Stimulated activated naive CD8-positive, alpha-beta T cell treated with anti-CD3 and anti-CD28 coated beads, Interleukin-15, amount 100 ng/mL, for 72 hours (primary cell): ENCODE measurements at places on chromosomes 3 and 15.

- no peak for DNase-seq
Measured at GRCh38 chr3:137191133-137191923, 233.5 kb downstream of the IL20RB start.

- no peak for DNase-seq
Measured at GRCh38 chr3:8835385-8835784, 66.0 kb upstream of the OXTR start.

GRCh38 chr3:66423791-66424190, 77.0 kb downstream of the LRIG1 start:
- DNase-seq: no peak

- no peak for DNase-seq
Measured at GRCh38 chr3:114624047-114624445, 330.2 kb downstream of the TIGIT start.

GRCh38 chr3:55596212-55596611, 109.1 kb upstream of the WNT5A start:
- no peak for DNase-seq

DNA sequence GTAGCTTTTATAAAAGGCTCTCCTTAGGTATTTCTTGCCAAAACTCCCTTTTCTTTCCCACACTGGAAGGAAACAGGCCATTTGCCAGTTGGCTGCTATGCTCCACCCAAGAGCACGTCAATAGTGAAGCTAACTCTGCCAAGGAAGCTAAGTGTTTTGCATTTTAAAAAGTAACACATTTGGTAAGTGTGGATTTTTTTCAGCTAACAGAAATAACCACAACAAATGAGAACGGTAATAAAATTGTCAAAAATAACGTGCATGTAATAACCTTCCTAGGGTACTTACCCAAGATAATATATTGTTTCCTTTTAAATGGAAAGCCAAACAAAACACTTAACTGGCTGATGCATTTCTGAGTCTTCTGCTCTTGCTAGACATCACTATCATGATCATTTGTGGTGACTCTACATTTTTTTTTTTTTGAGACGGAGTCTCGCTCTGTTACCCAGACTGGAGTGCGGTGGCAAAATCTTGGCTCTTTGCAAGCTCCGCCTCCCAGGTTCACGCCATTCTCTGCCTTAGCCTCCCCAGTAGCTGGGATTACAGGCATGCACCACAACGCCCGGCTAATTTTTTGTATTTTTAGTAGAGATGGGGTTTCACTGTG, 4.6 kb downstream of the DPP8 start:
- no peak for DNase-seq

DNA sequence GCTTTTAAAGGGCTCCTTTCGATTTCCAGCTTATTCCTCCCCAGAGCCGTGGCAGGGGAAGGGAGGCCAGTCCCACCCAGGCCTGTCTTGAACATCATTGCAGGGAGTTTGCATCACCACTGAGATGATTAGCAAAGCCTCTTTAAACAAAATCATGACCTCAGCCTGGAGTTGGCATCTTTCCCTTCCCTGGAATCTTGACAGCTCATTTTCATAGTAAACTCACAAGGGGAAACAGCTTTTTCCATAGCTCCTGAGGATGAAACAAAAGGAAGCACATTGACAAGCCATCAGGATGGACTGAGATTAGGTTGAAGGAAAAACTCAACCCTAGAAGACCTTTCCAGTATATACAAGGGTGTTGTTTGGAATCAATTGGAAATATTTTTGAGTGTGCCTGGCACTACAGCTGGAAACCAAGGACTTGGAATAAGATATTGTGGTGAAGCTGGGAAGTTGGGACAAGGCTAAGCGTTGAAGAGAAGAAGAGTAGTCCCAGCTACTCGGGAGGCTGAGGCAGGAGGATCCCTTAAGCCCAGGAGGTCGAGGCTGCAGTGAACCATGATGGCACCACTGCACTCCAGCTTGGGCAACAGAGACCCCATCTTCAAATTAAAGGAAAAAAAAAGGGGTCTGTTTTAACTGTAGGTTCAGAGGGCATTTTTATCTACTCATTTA, 3.1 kb upstream of the LARP6 start:
- DNase-seq: no peak

DNA sequence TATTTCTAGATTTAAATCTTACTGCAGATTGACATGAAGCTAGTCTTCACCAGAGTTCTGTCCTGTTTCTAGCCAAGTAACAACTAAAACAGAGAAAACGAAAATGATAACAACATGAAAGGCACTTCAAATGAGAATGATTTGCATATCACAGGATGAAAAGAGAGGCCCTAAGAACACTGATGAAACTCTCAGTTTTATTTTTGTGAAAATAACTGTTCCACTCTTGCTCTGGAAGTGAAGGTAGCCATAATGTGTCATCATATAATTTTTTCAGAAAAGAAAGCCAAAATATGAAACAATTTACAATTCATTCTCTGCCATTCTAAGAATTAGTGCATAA, 274.4 kb downstream of the ADAMTSL3 start:
- DNase-seq: no peak

DNA sequence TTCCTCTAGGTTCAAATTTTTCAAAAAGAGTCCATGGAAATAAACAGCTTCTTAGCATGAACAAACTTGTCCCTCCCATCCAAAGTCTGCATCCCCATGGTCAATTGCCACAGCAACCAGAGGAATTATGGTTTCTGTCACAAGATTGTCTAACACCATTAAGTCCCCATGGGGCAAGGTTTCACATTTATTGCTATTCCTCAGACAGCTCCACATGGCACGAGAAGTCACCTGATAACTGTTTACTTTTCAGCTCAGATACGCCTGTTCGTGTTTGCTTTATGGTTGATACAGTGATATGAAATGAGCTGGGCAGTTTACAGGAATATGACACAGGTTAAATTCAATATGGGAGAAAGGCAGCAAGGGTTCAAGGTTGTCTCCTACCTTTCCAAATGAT, 37.9 kb upstream of the MUC13 start:
- DNase-seq: no peak

DNA sequence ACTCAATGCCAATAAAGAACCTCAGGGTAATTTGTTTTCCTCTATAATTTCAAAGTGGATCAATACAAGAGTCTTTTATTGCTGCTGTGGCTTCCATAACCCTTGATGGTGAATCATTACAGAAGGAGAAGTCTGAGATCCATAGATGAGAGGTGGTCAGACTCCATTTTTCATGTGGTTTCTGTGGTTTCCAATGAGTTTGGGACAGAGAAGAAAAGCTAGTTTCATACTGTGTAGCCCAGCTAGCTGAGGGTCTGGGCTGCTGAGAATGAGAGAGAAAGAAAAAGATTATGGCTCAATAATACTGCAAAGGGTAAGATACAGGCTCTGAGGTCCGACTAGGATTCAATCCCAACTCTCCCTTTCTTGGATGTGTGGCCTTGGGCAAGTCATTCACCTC, 180.6 kb upstream of the LRRN1 start:
- no peak for DNase-seq

- no peak for DNase-seq
Measured at GRCh38 chr3:181839916-181840297, 128.2 kb downstream of the SOX2 start.
